ENCODE measurements at places on chromosomes 13 and 19.
A peak's percentile ranks its signal among the peaks of the same experiment; 100 is the strongest.

DNA sequence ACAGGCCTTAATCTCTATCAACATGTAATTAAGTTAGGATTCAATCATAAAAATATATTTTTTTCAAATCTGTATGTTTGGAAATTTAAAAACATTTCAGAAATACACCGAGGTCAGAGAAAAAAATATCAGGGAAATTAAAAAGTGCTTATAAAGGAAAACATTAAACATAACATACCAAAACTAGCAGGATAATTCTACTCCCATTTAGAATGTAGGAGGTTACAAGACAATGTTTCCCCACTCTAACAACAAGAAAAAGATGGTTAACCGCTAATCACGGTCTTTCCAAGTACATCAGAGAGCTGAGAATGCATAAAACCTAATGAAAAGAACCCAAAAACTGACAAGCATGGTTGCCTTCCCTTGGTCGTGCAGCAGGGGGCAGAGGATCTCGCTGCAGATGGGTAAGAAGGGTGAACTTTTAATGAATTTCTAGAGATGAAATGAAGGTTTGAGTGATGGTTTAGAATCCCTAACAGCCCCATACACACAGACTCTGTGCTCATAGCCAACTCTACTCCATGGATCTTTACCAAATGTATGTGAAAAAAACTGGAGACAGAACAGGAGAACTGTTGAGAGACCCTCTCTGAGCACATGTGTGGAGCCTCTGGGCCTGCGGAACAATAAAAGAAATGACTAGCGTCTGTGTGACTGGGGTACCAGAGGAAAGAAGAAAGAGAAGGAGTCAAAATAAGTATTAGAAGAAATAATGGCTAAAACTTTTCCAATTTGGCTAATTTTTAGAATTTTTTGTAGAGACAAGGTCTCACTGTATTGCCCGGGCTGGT is 51.3 kb upstream of the LSM14A start:
- DNase-seq: peak; percentile 56

GRCh38 chr13:99404005-99404755 is 97.0 kb upstream of the GPR183 start:
- DNase-seq: no peak

DNA sequence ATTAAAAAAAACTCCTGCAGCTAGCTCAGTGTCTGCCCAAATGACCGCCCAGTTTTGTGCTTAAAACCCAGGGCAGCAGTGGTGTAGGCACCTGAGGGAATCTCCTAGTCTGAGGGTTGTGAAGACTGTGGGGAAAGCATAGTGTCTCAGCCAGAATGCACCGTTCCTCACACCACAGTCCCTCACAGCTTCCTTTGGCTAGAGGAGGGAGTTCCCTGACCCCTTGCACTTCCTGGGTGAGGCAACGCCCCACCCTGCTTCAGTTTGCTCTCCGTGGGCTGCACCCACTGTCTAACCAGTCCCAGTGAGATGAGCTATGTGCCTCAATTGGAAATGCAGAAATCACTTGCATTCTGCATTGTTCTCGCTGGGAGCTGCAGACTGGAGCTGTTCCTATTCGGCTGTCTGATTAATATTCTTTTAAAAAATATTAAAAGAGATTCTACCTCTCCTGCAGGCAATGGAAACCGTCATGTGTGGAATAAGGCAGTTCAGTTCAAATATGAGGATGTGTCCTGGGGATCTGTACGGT is 645.7 kb downstream of the FGF9 start:
- no peak for DNase-seq

DNA sequence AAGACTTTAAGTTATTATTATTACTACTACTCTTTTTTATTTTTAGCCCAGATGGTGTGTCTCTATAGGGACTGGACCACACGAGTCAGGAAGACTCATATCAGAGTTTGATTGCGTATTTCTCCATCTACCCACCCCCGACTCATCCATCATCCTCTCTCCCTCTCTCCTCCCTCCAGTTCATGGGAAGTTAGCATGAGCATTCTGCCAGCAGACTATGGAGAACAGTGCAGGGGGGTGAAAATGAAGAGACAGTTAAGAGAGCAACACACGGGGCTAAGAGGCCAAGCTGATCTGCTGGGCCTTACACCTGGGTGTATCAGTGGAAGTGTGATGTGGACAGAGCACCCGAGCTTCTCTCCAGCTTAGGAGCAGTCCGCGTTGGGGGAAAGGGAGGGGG is 95.0 kb downstream of the UQCRFS1 start:
- no peak for DNase-seq

- DNase-seq: no peak
Observed at GRCh38 chr13:53110181-53110580, 81.6 kb downstream of the OLFM4 start.

DNA sequence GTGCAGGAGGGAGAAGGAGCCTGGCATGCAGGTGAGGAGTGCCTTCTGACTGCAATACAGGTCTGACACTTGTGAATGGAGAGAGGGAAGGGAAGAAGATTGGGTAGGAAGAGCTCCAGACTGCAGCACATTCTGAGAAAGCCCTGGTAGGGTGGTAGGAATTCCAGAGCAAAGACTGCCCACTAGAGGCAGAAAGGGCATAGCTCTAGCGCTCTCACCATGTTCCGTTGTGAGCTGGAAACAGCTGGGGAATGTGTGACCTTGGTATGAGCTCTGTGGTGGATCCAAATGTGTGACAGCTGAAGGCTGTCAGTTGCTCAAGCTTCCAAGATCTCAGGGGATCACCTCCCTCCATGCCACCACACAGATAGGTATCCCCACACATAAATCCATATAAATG is 2.9 kb upstream of the MTUS2 start:
- no peak for DNase-seq

DNA sequence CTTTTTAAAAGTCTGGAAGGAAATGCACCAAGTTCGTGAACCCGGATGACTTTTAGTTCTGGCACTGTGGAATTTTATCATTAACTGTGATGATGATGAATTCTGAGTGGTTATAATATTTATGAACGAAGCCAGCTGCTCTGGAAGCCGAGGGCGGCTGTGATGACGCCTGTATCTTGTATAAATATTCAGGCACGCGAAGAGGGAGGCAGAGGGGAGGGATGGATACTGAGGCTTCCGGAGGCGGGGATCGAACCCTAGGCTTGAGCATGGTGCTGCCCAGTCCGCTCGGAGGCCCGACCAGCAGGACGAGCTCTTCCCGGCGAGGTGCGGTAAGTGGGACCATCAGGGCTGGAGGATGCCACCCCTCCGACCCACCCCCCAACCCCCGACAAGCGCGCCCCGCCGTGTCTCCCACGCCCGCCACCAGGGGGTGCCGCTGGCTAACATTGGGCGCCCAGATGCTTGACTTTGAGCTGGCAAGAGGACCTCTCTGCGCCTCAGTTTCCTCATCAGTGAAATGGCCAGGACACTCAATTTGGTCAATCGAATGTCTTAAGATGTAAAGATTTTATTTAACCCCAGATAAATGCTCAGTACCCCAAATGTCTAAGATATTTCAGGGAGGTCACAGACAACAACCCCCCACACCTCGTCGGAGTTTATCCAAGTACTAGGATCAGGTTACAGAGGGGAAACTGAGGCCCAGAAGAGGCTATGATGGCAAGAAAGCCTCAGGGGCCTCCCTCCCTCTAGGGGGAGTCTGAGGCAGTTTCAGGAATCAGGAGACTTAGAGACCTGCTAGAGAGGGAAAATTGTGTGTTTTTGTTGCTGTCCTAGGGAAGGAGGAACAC is 4.5 kb upstream of the RAB3A start:
- peak; percentile 35 for DNase-seq

DNA sequence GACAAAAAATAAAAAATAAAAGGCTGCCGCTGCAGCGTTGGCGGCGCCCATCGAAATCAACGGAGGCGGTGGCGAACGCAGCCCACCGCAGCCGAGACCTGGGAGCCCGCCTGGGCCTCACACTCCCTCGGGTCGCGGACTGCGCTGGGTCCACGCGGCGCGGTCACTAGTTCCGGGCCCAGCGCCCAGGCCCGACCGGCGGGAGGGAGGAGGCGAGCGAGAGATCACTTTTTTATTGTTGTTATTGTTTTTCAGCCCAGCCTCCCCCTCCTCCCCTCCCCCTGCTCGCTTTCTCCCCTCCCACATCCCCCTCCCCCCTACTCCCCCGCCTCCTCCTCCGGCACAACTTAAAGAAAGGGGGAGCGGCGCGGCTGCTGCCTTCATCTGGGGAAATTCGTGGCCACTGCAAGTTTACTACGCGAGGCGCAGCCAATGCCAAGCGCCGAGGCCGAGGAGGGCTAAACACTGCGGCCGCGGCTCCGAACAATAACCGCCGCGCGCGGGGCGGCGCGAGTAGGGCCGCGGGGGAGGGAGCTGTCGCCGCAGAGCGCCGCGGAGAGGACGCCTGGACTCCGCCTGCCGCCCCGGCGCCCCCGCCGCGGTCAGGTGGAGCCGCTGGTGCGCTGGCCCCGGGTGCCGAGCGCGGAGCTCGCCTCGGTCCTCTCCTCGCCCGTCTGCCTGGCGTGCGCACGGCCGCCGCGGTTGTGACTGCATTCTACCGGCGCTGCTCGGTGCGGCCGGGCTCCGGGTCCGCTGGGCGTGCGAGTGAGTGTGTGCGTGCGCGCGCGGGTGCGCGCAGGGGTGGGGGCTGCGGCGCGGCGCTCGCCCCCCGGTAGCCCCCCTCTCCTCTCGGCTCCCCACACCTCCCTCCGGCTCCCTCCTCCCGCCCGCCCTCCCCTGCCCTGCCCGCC is 505 bp upstream of the ZIC2 start:
- no peak for DNase-seq

DNA sequence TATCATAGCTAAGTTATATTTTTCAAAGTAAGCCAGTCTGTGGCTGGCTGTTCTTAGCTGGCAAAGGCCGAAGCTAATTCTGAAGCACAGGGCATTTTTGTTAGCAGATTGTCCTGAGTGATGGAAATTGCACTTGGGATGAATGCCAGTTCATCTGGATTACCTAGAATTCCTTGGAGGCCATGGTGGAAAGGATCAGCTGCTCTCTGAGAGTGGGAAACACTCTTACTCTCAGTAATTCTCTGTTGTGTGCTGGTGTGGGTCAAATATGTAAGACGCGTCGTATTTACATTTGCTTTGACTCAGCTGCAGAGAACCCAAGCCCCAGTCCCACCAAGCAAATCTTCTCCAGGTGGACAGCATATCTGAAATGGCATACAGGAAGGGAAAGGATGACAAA is 60.7 kb upstream of the C1QTNF9B start:
- DNase-seq: no peak

GRCh38 chr19:11964496-11964857 is 363 bp upstream of the ZNF763 start:
- no peak for DNase-seq

DNA sequence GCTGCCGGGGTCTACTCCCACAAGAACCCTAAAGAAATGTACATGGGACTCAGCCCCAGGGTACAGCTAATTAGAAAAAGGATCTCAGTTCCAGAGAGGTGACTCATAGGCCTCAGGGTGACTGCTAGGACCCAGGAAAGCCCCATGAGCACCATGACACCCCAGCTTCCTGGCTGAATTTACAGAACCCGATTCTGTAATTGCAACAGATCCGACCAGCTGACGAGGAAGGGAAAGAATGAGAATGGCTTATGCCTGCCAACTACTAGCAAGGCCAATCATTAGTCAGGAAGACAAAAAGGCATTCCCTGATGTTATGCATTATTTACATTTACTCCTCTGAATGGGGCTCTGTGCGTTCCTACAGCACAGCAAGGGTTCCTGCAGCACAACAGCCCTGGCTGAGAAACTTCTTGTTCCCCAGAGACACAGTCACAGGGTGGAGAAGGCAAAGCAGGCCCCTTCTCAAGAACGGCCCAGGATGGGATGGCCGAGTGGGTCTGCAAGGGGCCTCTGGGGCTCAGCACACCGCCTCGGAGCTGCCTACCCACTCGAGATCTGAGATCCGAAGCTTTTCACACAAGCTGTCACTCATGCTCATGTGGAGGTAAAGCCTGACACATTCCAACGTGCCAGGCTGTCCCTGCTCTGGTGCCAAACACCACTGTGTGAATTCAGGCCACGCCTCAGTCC is 27.2 kb downstream of the PBX4 start:
- peak; percentile 84 for DNase-seq
